Head of caudate nucleus (tissue), 42 donors: ENCODE measurements at places on chromosomes 7 and 10.

DNA sequence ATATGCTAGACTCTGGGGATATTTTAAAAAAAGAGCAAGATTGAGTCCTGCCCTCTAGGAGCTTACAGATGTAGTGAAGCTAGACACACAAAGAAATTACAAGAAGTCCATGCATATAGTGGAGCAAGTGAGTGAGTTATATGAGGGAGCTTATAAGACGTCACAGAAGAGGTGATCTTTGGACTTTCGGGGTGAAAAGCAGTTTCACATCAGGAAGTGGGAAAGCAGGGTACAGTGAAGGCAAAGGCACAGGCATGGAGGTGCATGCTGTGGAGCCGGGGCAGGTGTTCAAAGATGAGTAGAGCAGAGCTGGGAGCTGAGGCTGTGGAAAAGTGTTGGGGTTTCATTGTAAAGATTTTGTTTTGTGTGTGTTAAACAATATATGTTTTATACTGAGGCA is 38.5 kb upstream of the EXOC6 start:
- DNase-seq: no peak

DNA sequence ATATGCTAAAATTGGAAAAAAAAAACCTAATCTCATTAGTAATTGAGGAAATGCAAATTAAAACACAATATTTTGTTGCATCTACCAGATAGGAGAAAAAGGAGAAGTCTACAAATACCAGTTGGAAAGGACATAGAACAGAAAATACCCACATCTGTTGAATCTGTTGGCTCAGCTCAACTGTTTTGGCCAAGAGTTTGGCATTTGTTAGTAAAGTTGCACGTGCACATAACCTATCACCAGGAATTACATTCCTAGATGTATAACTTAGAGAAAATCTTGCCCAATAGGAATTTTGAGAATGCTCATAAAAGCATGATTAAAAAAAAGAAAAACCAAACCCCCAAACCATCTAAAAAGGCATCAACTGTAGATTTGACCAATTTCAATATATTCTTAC is 282.1 kb upstream of the BMPER start:
- no peak for DNase-seq

DNA sequence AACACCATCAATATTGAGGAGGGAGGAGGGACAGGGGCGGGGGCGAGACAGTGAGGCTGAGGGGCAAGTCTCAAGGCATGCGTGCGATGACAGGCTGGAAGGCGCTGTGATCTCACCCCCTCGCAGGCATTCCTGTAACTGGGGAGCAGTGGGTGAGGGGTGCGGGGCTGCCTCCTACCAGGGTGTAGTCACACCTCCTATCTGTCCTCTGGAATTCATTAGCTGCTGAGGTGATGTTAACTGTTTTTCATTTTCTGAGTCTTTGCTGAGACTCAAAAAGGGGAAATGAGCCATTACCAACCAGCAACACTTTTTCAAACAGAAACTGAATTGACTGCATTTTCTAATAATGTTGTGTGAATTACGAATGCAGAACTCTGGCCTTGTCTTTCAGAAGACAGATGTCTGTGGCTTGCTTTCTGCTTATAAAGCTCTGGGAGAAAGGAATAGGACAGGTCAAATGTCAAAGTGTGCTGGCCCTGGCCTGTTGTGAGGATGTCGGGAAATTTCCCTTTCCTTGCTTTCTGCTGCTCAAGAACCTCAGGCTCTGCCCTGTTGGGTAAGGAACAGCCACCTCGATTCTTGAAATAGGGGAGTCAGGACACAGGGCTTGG is 23.7 kb upstream of the CDH23 start:
- DNase-seq: peak; percentile 69

GRCh38 chr7:141676618-141677017 is 25.3 kb downstream of the DENND11 start:
- no peak for DNase-seq

GRCh38 chr7:45203936-45204445 is 46.4 kb downstream of the RAMP3 start:
- DNase-seq: no peak

DNA sequence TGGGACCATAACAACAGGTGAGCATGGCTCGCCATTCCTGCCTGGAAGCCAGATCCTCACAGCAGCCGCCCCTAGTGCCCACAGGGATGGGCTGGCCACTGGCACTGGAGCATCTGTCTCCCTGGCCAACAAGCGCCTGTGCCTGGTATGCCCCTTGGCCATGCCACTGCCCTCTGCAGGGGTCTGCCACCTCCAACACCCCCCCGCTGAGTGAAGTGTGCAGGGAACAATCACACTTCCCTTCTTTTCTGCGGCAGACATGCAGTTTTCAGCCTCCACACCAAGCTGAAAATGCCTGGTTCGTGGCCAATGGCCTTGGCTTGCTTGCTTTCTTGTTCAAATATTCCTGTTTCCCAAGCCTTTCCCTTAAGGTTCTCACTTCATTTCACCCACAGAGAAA is 50.7 kb downstream of the HSPA12A start:
- DNase-seq: no peak

DNA sequence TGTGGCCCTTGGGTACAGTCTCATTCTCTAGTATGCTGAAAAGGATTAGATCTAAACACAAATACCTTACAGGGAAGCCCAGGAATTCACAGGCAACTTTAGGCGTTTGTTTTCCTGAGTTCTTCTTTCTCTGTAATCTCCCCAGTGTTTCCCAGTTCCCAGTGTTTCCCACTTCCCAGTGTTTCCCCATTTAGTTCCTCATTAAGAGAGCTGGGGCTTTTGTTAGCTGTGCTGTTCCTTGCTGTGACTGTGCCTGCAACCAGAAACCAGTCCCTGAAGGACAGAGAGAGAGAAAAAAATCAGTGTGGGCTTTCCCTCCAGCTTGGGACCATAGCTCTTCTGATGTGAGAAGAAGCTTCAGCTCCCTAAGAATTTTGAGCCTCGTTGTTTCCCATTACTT is 802.9 kb upstream of the COBL start:
- no peak for DNase-seq

DNA sequence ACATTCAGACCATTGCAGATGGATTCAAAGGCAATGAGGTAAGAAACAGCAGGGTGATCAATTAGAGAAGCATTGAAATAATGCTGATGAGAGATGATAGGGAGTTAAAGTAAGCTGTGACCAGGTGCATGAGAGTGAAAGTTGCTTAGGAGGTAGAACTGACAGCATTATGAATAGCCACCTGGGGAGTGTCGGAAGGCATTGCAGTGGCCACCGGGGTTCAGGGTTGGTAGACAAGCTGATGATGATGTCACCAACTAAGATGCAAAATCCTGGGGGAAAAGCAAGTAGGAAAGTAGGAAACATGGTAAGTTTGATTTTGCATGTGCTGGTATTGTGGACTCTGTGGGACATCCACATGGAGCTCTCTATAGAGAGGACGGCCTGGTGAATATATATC is 211.9 kb upstream of the ETV1 start:
- no peak for DNase-seq
